ENCODE measurements at places on chromosomes 2 and 18.

- no peak for DNase-seq
These were observed 52.9 kb downstream of the PXDN start for GRCh38 chr2:1691366-1691765.

GRCh38 chr18:45379903-45380302 lies 235.4 kb upstream of the SLC14A2 start:
- DNase-seq: no peak

- no peak for DNase-seq
These were observed 20.2 kb upstream of the EMILIN2 start for GRCh38 chr18:2826581-2826980.

DNA sequence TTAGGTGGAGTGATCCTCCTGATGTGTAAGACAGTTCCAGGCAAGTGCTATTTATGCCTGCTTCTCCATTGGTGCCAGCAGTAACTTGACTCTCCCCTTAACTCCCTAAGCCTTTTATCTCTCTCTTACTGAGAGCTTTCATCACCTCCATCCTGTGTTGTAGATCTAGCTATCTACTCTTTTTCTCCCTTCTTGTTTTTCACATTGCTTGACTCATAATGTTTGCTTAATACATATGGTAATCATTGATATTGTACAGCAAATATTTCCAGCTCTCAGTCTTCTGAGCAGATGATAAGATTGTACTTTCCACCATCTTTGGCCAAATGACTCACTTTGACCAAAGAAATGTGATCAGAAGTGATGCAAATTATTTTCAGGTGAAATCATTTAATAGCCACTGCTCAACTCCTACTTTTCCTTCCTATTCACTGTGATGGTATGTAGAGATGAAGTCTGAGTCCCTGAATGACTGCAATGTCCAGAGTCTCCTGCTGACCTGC lies 165.0 kb downstream of the PLCL1 start:
- DNase-seq: no peak

GRCh38 chr18:57768537-57769326 lies 34.4 kb downstream of the ATP8B1 start:
- DNase-seq: no peak

GRCh38 chr2:105439141-105439540 lies 40.3 kb upstream of the FHL2 start:
- no peak for DNase-seq

DNA sequence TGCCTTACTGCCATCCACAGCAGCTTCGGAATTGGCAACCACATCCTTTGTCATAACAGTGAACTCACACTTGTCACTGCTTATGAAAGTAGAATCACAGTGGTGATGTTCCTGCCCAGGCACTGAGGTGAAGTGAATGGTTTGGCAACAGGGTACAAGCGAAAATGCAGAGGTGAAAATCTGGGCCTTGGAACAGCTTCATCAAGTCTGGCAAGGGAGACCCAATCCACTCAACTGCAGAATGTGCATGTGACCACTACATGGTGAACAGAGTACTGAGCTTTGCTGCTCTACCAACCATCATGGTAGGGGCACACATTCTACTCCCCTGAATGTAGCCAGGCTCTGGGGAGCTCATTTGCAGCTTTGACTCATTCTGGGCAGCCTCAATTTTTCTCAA lies 15.0 kb upstream of the SKA1 start:
- no peak for DNase-seq

- no peak for DNase-seq
These were observed 176.1 kb downstream of the TMEM18 start for GRCh38 chr2:501130-501529.

GRCh38 chr2:106833256-106833655 lies 52.7 kb downstream of the ST6GAL2 start:
- no peak for DNase-seq

DNA sequence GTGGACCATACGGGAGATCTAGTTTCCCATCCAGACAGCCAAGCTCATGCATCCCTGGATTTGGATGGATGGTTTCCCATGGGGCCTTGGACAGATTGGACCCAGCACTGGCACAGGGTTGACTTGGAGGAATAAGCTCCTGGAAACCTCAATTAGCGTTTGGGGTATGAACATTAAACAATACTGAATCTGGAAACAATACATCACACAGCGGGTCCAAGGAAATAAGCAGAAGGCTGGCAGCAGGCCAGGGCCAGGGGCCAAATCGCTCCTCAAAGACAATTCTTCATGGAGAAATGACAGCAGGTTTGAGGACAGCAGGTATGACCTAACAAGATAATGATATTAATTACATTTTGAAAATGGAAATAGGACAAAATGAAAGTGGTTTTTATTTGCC lies 540.6 kb downstream of the RIT2 start:
- no peak for DNase-seq

DNA sequence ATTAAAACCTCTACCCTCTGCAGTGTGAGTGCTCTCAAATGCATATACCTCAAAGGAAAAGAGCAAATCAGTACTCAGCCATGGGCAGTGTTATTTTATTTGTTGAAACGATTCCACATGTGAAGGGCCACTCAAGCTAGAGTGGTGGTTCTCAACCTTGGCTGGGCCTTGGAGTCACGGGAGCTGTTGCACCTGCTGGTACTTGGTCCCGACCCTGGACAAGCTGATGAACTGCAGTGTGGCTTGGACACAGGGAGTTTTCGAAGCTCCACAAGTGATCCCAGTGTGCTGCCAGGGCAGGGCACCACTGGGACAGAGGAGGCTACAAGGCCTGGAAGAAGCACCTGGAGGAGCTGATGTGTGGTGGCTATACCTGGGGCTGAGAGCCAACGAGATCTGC lies 19.7 kb downstream of the GNLY start:
- no peak for DNase-seq

DNA sequence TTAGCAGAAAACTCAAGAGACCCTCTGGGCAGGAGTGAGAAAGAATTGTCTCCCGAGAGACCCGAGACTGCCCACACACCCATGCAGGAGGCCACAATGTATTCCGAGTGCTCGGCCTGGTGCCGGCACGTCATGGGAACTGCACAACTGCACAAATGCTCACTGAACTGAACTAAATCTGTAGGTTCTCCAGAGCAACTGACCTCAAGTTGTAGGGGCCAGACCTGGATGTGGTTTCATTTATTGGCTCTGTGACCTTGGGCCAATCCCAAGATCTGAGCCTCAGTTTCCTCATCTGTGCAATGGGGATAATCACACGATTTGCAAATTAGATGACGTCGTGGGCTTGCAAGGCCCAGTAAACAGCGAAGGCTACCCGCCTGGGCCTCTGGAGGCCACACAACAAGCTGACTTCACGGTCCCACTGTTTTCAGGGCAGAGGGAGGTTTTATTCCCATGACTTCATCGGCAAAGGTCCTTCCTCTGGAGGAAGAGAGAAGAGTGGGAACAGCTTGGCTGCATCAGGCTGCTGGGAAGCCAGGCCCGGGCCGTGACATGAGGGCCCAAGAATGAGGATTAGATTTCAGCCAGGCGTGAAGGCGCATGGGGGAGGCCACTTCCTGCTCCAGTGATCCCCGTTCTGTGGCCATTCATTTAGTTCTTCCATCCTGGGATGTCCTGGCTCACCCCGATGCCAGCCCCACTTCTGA lies 3.6 kb upstream of the ERFE start:
- no peak for DNase-seq

- peak; percentile 61 for DNase-seq
These were observed 205 bp downstream of the TET3 start for GRCh38 chr2:73984922-73985307.

- no peak for DNase-seq
These were observed 1666.8 kb downstream of the SUCLG1 start for GRCh38 chr2:82792316-82792715.

DNA sequence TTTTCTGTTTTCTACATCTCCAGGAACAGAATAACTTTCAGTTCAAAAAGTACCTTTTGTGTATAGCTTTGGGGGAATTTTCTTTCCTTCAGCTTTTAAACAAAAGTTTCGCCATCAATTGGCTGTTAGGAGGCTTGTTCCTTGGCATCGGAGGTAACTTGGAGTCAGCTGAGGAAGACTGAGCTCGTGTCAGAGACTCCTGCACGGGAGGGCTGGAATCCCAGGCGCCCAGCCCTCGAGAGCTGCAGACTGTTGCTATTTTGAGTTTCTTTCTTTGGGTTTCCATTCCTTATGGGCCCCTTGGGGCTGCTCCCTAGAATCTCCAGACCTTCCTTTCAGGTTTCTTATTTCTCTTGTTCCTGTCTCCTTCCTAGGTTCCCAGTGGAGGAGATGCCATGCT lies 8.1 kb downstream of the EMILIN2 start:
- DNase-seq: no peak
